ENCODE measurements at places on chromosomes 11 and 22.
A peak's percentile ranks its signal among the peaks of the same experiment; 100 is the strongest.

- DNase-seq: peak; percentile 81
These were observed 130.5 kb upstream of the C11orf58 start for GRCh38 chr11:16607675-16608644.

DNA sequence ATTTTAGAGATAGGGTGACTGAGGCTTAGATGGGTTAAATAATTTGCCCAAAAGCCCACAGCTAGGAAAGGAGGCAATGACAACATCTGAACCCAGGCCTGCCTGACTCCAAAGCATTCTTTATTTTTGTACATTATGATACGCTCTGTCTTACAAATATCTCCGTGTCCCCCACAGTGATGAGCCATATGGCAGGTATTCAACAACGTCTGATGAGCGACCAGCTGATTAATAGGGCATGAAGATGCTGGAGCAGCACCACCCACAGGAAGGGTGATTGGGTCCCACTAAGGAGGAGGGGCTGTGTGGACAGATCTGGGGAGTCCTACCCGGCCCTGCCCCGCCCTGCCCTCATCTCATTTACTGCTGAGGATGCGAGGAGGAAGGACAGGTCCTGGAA is 380.6 kb downstream of the CADM1 start:
- no peak for DNase-seq

DNA sequence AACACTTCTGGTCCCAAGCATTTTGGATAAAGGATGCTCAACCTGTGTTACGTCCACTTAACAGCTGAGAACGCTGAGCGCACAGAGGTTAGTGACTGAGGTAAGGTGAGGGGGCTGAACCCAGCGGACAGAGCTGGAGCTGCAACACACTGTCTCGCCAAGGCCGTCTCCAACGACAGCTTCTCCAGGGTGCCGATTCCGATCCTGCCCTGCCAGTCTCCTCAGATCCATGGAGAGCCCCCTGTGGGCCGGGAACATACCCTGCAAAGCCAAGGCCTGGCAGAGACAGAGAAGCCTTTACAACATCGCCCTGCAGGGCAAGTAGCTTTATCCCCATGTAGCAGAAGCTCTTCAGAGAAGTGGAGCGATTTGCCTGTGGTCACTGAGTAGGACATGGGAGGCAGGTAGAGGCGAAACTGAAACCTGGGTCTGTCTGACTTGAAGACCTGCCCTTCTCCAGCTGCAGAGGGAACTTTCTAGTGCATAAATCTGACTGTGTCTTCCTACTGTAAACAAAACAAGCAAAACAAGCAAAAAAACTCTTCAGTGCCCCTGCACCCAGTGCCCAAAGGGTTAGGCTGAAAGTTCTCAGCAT is 72.8 kb downstream of the SCUBE1 start:
- DNase-seq: peak; percentile 10

DNA sequence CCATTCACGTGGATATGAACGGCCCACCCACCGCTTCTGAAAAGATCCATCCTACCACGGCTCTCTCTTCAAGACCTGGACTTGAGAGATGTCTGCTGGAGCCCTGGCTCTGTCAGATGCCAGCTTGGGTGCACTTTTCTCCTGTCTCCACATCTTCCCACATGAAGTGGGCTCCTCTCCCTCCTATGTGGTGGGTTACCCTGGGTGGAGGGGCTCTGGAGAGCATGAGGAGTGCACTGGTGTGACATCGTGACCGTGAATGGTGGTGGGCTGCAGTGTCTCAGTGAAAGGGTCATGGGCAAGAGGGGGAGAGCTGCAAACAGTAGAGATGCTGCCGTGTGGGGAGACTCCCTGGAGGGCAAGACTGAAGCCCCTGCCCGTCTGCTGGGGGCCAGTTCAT is 76.4 kb downstream of the CTTN start:
- no peak for DNase-seq

DNA sequence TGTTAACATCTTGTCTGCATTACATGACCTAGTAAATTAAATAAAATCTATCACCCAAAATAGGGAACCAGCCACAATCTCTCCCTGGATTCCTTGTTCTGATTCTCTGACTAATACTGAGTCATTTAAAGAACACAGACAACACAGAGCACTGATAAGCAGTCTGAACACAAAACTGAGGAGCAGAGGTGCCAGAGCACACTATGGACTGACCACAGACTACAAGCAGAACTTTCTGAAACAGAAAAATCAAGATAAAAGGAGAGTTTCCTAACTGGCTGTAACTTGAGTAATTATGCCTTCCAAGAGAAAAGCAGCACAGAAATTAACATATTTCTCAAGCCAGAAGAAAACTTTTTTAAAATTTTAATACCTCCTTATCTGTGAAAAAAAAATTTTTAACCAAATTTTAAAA is 128.8 kb downstream of the SGSM3 start:
- DNase-seq: no peak

- no peak for DNase-seq
These were observed 58.3 kb downstream of the RTN4R start for GRCh38 chr22:20209761-20210250.

DNA sequence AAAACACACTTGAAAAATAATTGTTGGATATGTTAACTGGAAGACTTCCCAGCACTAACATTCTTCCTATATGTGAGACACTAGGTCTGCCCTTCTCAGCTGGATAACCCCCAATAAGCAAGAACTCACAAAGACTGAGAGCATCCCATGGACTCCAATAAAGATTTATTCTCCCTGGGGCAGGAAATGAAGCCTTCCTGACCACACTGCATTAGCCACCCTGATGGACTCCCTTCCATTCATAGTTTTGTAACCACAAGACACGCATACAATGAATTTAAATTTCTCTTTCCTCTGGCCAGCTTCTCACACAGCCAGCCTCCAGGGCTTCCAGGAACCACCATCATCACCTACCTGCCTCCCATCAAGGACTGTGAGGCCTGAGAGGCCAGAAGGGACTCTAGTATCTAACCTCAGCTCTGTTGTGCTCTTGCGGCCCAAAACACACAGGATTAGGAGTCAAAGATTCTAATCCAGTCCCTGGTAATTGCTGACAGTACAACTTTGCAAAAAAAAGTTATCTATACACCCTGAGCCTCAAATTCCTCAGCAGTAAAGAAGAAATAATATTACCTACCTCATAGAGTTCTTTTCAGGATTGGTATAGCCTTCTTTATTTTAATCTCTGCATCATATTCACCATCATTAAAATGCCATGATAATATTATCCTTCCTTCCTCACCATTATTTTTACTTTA is 45.6 kb upstream of the GDPD4 start:
- DNase-seq: no peak

- no peak for DNase-seq
These were observed 56.2 kb downstream of the CYP2R1 start for GRCh38 chr11:14835496-14836492.

GRCh38 chr11:34407121-34407813 is 31.5 kb upstream of the CAT start:
- DNase-seq: no peak

- DNase-seq: no peak
These were observed 39.4 kb downstream of the SIK3 start for GRCh38 chr11:117058761-117059261.

DNA sequence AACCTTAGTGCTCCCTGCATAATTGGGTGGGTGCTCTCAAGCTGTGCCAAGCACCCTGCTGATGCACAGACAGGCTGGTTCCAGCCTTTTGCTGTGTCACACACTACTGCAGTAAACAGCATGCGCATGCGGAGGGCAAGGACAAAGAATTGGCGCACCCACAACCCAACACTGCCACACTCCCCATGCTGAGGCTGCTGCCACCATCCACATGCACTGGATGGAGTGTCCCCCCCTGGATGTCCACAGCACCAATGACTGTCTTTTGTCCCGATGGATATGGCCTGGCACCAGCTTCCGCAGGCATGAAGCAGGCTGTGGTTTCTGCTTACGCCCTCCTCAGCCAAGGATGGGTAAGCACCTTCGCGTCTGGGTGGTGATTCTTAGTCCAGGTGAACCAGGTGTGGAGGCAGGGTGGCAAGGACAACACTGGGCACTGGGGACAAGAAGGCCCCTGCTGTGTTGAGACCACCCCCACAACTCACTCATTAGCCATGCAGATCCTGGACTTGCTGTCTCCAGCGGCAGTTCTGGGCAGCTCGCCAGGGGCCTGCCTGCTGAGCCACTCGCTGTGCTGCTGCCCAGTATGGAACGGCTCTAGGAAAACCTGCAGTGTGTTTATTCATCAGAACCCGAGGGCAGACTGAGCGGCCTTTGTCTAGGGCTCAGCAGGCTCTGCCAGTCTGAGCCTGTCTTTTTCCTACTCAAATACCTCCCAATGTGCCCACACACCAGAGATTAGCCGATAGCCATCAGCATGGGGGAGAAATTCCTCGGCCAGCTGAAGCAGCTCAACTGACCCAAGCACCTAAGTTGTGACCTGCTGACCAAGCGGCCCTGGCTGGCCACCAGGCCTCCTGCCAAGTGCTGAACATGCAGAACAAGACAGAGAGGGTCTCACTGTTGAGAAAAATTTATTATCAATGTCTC is 8.2 kb upstream of the NAP1L4 start:
- peak; percentile 98 for DNase-seq

DNA sequence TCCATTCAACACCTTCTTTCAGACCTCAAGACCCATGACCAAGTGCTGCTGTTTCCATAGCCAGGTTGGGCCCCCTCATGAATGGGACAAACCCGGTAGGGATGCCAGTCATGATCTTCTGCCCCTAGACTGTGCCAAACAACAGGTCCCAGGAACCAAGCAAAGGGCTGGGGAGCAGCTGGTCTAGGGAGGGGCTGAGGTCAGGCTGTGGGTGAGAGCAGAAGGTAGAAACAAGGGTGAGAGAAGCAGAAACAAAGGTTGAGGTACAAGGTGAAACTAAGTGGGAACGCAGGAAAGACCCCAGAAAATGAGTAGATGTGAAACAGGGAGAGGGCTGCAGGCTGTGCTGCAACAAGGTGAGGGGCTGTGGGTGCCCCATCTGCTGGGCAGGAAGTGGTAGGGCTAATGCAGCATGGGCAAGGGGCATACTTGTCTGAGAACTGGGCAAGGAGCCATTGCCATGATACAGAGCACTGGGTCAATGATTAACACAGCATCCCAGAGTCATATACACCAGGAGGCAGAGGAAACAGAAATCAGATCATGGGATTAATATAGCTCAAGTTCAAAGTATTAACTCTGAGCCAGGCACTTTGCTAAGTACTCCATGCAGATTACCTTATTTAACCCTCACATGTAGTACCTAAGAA is 45.9 kb downstream of the SLC1A2 start:
- no peak for DNase-seq

GRCh38 chr11:456533-456932 is 6.5 kb downstream of the PTDSS2 start:
- no peak for DNase-seq
